Stromal cell of bone marrow (primary cell): ENCODE measurements at places on chromosomes 12 and 14.

DNA sequence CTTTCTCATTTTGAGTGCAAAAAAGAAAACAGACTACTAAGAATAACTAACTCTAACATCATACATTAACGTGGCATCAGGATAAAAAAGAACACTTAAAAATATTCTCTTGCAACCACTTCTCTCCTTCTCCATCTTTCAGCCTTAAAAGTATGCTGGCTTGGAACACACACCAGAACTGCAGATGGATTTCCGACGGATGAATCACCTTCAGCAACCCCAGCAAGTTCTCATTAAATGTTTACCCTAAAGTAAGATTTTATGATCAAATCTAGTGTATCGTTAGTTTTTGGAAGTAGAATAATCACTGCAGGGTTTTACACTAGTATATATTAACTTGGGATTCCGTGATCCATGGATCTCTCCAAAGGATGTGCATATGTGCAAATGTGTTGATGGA, 1.2 kb downstream of the NEK9 start:
- peak; percentile 25 for DNase-seq

GRCh38 chr12:113391145-113391544, 12.5 kb downstream of the SDS start:
- no peak for DNase-seq

GRCh38 chr14:97517566-97518234, 720.5 kb downstream of the VRK1 start:
- no peak for DNase-seq

DNA sequence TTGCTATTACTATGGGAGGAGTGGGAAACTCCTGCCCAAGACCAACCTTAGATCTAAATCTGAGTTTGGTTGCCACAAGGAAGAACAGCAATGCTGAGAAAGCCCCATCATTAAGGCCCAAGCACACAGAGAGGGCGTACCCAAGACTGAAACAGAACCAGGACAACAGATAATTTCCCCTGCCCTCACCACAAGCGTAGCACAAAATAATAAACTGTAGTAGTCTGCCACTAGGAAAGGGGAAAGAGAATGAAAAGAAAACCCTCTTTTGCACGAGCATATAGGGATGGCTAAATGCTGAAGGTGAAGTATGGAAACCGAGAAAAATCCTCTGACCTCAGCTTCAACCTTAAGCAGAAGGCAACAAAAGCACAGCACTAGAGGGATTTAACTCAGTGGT, 76.5 kb upstream of the DHRS4 start:
- DNase-seq, result no peak

GRCh38 chr12:53333845-53334244, 2.3 kb downstream of the SP7 start:
- no peak for DNase-seq

- no peak for DNase-seq
Observed at GRCh38 chr14:51750542-51750941, 98.8 kb downstream of the FRMD6 start.

- DNase-seq, result no peak
Observed at GRCh38 chr12:716506-716905, 35.9 kb upstream of the WNK1 start.

DNA sequence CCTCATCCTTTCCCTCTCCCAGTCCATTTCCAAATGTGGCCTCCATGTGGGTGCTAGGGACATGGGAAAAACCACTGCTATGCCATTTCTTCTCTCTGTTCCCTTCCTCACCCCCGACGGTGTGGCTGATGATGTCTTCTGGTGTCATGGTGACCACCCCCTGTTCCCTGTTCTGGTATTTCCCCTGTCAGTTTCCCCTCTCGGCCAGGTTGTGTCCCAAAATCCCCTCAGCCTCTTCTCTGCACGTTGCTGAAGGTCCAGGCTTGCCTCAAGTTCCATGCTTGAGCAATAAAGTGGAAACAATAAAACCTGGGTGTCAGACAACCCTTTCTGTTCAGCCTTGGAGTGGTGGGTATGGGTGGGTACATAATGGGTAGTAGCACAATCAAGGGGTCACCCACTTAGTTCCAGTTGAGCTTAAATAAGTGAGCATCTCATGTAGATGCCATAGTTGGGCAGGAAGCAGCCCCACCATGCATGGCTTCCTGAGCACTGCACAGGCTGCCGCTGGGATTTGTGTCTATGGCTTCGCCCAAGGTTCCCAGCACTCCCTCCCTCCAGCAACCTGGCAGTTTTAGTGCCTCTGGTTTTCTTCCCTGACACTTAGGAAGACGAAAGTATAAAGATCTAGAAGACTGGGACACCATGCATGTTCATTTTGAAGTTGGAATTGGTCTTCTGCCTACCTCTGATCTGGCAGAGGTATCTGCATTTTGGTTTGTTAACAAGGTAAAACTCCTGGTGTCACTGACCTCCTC, 8.7 kb upstream of the ITFG2 start:
- DNase-seq, result no peak

DNA sequence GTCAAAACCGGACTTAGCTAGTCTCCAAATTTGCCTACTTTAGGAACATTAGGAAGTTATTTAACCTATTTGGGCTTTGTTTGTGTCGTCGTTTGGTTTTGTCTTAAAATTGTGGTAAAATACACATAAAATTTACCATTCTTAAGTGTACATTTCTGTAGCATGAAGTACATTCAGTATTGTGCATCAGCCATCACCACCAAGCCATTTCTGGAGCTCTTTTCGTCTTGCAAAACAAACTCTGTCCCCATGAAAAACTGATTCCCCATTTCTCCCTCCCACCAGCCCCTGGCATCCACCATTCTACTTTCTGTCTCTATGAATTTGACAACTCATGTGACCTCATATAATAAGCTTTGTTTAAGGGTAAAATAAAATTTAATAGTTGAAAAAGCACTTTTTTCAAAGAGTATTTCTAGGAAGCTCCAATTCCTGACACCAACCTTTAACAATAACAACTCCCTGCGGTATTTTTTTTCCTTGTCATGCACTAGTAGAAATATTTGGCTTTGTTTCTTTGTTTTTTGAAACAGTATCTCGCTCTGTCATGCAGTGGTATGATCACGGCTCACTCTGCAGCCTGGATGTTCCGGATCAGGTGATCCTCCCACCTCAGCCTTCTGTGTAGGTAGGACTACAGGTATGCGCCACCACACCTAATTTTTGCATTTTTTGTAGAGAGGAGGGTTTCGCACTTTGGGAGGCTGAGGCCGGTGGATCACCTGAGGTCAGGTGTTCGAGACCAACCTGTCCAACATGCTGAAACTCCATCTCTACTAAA, 3.6 kb upstream of the UBC start:
- DNase-seq, result no peak

- DNase-seq, result no peak
Observed at GRCh38 chr12:48121522-48121921, 2.4 kb downstream of the PFKM start.

- DNase-seq, result no peak
Observed at GRCh38 chr12:116677202-116677661, 60.6 kb downstream of the SPRING1 start.

- no peak for DNase-seq
Observed at GRCh38 chr12:2376908-2377657, 324.3 kb downstream of the CACNA1C start.

- no peak for DNase-seq
Observed at GRCh38 chr14:23071921-23072539, 14.7 kb upstream of the CDH24 start.

DNA sequence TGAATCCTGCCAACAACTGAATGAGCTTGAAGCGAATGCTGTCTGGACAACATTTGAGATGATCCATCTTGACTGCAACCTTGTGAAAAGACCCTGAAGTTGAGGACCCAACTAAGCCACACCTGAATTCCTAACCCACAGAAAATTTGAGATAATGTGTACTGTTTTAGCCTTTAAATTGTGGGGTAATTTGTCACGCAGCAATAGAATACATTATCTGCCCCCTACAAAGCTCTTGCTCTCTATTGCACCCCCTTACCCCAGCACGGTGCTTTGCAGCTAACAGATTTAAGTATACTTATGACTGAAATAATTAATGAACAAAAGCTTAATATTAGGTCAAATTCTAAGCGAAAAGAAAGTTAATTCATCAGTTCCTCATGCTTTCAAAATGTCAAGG, 1.6 kb downstream of the POLE2 start:
- DNase-seq, result no peak

DNA sequence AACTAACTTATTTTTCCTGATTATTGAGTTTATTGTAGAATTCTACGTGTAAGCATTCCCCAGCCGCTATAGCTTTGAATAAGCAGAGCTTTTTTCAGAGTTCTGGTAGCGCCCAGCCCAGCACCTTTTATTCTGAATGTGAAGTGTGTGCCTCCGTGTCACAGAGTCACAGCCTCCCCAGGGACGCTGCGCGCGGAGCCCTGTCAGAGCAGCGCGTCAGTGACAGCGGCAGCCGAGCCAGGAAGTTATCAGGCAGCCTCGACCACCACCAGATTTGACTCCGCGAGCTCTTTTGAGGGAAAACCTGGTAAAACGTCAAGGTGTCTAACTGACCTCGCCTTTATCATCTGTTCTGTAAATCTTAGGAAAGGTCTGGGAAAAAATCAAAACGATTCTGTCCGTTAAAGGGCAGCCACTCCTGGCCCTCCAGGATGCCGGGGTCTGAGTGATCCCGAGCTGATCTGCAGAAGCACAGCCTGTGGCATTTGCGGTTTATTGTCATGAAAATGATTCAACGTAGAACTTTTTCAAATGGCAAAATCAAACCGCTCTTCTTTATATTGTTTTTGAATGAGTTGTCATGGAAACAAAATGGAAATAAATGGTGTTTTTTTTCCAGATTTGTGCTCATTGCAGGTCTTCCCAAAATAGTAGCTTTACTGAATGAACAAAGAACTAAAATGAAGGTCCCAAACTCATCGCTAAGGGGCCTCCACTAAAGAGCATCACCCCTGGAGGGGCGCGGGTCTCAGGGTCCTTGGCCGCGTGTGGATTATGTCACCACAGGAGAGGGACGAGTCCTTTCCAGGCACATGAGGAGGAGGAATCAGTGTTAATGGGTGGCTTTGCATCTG, 43.1 kb upstream of the MMP17 start:
- DNase-seq, result peak; percentile 61

DNA sequence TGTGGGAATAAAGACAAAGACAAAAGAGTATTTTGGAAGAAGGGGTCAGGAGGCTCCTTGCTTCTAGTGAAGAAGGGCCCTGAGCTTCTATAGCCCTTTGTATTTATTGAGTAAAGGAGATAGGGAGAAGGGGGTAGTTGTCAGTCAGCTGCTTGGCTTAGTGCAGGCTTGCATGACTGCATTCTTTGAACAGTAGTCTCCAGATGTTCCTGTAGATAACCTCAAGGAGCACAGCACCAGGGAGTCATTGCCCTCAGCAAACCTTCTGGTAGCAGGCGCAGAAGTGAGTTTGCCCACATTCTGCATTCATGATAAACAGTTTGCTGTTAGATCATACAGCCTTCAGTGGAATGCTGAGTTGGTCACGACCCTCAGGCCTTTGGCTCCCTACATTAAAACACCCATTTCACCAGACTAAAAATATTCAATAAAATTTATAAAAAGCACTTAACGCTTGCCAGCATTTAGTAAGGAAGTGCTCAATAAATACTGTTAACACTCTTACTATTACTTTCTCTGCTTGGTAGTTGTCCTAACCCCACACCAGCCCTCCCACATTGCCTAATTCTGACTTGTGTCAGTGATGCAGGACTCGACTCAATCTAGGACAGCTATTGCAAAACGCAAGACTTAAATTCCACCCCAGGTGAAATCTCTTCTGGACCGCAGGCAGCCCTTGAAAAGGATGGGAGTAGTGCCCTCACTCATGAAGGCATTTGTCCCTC, 3.0 kb upstream of the DHRS4 start:
- DNase-seq, result no peak

DNA sequence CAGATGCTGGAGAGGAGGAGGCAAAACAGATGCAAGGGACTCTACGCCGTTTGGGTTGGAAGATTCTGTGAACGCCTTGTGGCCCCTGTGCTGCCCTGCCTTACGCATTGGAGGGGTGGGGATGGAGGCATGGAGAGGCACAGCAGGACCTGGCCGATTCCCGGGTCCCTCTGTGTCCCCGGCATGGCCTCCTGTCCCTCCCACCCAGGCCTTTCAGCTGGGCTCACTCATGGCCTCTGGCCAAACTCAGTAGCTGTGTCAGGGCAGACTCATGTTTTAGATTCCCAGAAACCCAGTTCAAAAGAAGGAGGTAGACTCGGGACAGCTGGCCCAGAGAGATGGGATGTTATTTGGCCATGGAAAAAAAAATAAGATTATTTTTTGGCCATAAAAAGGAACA, 40.1 kb downstream of the TESC start:
- no peak for DNase-seq

DNA sequence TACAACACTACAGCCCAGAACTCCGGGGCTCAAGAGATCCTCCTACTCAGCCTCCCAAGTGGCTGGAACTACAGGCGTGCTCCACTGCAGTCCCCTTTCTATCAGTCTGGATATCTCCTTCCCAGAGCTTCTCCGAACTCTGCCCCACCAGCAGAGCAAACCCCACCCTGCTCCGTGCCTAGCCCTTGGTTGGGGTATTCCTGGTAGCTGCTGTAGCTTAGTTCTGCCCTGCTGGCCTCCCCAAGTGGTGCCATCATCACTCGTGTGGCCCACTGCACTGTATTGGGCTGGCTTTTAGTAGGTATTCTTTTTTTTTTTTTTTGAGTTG, 9.5 kb downstream of the HSP90AA1 start:
- DNase-seq, result no peak
